ENCODE measurements at places on chromosomes 11 and 22.

DNA sequence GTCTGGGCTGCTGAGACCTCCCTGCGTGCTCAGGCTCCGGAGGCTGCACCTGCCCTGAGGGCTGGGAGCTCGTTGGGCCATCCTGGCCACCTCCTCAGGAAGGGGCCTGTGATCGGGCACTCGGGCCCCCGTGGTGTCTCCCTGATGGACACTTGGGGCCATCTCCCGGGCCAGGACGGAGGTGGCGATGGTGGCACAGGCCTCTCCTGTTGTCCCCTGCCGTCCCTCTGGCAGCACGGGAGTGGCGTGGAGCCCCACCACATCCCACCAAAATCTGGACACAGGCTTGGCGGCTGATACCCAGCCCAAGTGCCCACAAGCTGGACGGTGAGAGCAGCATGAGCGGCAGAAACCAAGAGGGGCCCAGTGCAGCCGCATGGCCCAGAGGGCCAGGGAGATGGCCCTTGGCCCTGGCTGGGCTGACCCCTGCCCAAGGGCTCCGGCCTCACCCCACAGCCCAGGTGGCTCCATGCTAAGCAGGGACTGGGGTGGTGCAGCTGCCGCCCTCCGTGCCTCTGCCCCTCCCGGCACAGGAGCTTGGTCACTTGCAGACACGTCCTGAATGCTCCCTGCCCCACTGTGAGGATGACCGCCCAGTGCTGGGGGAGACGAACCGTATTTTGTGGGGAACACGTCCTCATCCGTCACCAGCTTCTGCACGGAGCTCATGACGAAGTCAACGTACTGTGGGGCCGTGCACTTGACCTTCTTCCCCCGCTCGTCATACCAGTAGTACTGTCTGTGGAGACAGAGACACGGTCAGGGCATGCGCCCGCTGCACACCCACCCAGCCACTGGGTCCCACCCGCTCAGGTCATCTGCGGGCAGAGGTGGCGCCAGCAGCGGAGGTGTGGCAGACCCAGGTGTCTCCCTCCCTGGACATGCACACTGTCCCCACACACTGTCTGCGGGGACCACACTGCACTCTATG is 15.6 kb downstream of the MOB2 start:
- DNase-seq = no peak

GRCh38 chr11:25981998-25982397 is 349.9 kb upstream of the ANO3 start:
- peak; percentile 28 for DNase-seq

DNA sequence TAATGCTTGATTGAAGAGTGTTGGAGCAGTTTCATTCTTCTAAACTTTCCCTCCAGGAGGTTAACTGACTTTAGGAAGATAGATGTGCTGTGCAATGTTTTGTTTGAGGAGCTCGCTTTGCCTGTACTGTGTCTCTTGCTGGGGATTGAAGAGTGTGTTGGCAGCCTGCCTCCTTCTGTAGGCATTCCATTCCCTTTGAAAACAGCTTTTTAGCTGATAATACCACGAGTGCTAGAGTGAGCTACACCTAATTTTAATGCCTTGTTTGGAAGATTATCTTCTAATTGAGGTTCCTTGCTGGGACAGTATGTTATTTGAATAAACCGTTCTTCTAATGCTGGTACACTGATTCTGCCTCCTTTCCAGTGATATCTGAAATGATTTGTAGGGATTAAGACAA is 7.2 kb downstream of the DDX10 start:
- peak; percentile 71 for DNase-seq

DNA sequence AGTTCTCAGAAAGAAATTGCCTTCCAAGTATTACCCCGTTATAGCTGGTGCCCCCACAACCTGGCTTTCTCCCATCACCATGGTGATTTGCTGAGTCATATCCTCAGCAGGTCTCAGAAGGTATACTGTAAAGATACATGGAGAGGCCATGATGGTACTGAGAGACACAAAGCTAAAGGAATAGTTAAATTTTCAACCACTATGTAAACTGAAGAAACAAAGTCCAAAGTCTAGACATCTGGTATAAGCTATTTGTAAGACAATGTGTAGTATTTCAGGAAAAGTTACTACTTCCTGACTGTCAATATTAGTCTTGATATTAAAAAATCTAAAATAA is 377.1 kb downstream of the DCDC1 start:
- peak; percentile 11 for DNase-seq

DNA sequence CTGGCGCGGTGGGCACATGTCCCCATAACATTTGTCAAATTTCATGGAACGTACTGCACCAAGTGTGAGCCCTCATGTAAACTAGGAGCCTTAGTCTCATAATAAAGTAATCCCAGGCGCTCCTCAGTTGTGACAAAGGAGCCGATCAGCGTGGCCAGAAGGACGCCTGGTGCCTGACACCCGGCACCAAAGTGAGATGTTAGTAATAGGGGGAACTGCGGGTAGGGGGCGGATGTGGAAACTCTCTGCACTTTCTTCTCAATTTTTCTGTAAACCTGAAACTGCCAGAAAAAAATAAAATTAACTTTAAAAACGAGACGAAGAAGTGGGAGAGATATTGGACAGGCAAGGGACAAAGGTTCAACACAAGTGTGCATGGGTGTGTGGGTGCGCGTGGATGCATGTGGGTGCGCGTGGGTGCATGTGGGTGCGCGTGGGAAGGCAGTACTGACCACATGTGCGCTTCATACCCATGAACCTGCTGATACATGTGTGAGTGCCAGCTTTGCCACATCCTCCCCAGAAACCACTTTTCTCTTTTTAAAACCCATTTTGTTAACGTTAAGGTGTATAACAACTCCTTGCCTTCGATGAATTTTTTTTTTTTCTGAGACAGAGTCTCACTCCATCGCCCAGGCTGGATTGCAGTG is 55.4 kb upstream of the LINC01488 start:
- DNase-seq = no peak

GRCh38 chr11:7485186-7486097 is at the start of gene OLFML1:
Gene OLFML1 (plus strand): TSS chr11:7485506. CDS start chr11:7485876, 370 bp downstream.
- no peak for DNase-seq

GRCh38 chr11:107722662-107723061 is 10.8 kb upstream of the SLN start:
- no peak for DNase-seq

- no peak for DNase-seq
These were observed 61.3 kb upstream of the WNT11 start for GRCh38 chr11:76267556-76267955.

- DNase-seq = no peak
These were observed 63.6 kb downstream of the PAK1 start for GRCh38 chr11:77410076-77410827.

DNA sequence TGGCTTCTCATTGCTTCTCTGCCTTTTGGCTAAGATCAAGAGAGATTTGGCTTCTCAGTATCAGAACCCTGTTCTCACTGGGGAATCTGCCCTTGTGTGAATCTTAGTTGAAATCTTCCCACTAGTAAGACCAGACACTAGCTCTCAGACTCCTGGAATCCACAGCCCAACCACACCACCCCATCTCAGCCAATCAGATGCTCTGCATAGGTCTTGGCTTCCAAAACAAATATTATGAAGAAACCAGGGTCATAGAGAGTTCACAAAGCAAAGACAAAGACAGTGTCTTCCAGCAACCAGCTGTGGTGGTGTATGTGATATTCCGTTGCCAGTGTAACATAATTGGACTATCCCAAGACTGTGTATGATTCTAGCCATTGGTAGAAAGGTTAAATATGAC is 5.4 kb downstream of the OR8B12 start:
- no peak for DNase-seq

DNA sequence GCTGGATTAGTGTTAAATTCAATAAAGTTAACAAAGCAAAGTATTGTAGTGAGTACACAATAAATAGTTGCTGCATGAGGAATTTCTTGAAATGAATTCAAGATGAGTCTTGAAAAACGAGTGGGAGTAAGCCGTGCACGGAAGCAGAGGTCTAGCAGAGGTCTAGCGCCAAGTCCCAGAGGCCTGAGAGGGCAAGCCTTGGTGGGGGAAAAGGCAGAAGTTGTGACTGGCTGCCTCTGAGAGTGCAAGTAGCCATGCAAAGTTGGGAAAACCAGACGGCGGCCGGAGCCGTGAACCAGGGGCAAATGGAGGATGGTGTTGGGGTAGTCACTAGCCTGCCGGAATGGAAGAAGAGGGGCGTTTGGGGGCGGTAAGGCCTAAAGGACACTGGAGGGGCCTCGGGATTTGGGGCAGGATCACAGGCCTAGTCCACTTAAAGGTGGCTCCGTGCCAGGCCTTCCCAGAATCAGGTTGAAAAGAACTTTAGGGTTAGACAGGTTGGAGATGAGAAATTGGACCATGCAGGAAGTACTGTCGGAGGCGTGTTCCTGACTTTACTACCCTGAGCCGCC is 379 bp upstream of the SLC3A2 start:
- peak; percentile 22 for DNase-seq

DNA sequence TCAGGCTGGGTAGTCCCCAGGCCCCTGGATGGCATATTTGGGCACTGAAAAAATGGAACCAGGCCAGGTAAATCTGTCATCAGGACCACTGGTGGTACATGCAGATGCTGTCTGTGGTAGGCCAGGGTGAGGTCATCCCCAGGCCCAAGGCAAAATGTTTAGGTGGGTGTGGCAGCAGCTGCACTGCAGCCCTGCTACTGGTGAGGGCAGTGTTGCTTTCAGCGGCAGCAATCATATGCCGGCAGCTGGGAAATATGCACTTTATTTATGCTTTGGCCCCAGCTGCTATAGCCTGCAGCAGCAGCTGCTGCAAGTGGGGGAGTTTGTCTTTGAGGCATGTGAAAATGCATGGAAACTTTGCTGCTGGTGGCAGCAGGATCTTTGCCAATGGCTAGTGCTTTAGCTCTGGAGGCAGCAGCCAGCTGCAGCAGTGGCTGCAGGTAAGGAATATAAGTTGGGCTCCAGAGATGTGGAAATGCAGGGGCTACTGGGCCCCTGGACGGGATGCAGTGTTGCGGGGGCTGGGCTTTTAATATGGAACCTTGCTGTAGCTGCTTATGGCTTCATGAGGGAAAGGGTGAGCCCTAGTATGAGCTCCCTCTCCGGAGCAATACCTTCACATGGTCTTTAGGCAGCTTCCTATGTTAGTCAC is 365.7 kb upstream of the CADM1 start:
- DNase-seq = no peak

DNA sequence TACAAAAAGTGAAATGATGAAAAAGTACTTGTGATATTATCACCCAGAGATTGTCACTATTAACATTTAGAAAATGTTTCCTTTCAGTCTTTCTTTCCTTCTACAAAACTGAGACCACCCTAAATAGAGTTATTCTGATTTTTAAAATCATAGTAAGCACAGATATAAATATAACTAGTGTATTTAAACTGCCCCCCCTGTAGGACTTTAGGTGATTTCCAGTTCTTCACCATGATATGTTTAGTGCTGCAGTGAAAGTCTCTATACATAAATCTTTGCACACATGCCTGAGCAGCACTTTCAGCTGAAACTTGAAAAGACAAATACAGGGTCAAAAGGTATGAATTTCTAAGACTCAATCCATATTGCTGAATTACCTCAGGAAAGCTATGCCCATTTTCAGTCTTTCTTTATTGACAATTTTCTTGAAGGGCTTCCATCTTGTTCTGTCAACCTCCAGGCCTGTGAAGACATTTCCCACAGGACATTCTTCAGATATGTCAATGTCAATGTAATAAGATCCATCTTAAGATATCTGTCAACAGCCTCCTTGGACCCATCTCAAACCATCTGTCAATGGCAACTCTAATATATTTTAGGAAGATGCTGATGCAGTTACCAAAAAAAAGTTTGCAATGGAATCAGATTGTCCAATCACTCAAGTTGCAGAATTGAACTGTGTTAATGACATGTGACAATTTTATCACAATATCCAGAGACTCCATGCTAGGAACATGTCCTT is 30.8 kb upstream of the LDLRAD3 start:
- DNase-seq = no peak
